ENCODE measurements at places on chromosomes 11 and 22.
A peak's percentile ranks its signal among the peaks of the same experiment; 100 is the strongest.

GRCh38 chr11:29231991-29232390 is 784.8 kb downstream of the KCNA4 start:
- no peak for DNase-seq

- DNase-seq: no peak
Measured at GRCh38 chr11:45279645-45280044, 6.5 kb downstream of the SYT13 start.

- no peak for DNase-seq
Measured at GRCh38 chr11:37203006-37203405, 605.0 kb upstream of the RAG2 start.

GRCh38 chr11:132894606-132895005 is 637.7 kb downstream of the OPCML start:
- no peak for DNase-seq

DNA sequence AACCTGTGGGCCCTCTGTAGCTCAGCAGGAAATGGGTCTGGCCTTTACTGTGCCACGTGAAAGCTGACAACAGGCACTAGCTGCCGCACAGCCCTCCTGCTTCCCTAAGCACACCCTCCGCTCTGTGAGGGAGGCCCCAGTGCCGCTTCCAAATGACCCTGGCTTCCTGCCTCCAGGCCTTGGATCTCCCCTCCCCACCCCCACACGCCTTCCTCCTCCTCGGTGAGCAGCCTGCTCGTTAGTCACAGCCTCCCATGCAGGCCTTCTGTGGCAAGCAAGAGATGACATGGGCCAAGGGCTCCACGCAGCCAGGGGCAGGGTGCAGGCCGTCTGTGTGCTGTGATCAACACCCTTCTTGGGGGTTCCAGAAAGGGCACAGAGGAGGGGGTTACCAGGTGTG is 15.3 kb upstream of the RASL10A start:
- no peak for DNase-seq

- DNase-seq: no peak
Measured at GRCh38 chr22:20391222-20391621, 2.7 kb upstream of the ZNF74 start.

- DNase-seq: no peak
Measured at GRCh38 chr22:22098457-22099193, 116.0 kb upstream of the TOP3B start.

DNA sequence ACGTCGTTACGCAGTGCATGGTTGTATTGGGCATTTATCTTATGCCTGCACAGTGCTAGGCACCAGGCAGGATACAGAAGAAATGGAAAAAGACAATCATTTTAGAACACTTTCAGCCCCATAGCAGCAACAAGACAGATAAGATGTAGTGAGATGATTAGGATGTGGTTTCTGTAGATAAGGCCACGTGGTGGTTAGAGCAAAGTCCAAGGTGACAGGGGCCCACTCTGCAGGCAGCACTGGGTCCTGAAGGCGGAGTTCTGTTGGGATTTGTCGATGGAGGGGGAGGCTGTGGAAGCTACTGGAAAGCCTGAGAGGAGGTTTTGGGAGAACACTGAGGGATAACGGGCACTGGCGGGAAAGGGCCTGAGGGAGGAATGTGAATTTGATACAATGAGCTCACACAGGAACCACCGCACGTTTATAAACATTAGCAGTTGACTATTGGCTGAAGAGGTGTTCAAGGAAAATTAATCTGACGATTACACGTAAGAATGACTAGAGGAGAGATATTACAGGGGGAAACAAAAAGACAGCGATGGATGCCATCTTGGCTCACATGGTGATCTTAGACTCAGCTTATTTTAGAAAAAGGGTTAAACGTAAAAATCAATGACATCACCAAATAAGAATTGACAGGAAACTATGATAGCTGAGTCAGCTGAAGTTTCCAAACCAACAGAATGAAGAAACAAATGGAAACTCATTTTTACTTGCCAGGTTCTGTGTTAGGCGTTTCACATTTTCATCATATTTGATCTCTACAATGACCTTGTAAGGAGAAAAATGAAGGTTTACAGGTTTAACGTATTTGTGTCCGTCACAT is 551.0 kb downstream of the OPCML start:
- no peak for DNase-seq

GRCh38 chr11:117315285-117316196 is 515 bp downstream of the BACE1 start:
- no peak for DNase-seq

- no peak for DNase-seq
Measured at GRCh38 chr11:79390477-79390876, 50.4 kb downstream of the TENM4 start.

DNA sequence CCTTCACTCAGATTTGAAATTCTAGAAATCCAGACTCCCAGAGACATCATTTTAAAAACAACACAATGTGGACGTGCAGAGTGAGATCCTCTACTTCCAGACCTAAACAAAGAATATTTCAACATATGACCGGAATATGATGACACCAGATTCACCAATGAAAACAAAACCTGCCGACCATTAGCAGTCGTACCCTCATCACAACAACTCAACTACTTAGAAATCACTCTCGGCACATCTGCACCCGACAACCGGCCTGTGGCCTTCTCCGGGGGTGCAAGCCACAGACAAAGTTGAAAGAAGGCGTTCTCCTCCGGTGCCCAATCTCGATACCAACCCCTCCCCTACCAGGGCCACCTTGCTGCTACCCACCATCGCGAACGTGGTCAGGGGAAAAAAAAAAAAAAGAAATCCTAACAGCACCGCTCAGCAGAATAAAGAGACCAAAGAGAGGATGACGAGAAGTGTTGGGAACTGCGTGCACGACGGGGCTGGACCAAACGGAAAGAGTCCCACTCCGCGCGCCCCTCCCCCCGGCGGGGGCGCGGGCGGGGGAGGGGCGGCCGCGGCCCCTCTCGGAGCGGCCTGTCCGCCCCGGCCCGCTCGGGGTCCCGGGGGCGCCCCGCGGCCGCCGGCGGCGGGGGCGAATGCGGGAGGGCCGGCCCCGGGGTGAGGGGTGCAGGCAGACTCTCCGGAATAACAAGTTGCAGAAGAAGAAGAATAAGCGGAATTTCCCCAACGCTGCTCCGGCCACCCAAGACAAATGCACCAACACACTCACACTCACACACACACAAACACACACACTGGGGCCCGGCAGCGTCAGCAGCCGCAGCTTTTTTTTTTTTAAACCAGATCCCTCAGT is 1.7 kb downstream of the PHF21A start:
- DNase-seq: peak; percentile 18

- DNase-seq: no peak
Measured at GRCh38 chr22:20965104-20965887, 1.8 kb upstream of the AIFM3 start.

GRCh38 chr22:36901411-36902142 is 11.9 kb upstream of the CSF2RB start:
- DNase-seq: no peak

- no peak for DNase-seq
Measured at GRCh38 chr11:113151521-113151920, 162.9 kb upstream of the TTC12 start.

DNA sequence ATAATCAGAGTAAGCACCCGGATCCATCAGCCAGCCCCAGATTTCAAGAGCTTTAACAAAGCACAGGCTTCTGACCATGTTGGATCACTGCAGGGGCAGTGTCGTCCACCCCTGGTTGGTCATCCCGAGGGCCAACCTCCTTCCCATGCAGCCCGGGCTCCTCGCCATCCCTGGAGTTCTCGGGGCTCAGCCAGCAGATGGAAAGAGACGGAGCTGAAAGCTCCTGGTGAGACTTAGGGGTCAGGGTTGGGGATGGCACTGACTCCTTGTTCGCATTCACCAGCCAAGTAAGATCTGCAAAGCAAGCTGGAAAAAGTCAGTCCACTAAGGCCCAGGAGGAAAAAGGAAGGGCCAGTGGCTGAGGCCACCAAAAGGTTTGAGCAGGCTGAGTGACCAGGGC is 888.9 kb downstream of the BRD1 start:
- DNase-seq: no peak

DNA sequence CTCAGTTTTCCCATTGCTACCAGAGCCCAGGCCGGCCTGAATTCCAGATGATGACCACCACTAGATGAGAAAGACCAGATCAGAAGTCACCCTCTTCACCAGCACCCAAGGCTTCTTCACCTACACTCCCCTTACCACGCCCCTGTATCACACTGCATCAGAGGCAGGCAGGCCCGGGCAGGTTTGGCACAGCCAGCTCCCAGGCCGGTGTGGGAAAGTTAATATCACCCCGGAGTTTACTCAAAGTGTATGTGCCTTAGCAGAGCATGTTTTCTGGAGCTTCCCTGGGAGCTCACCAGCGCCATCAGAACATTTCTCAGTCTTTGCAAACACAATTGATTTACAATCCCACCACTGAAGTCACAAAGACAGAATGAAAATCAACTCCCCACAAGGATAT is 47.5 kb upstream of the POU2AF1 start:
- no peak for DNase-seq

GRCh38 chr22:44197271-44197670 is 16.5 kb downstream of the PARVG start:
- no peak for DNase-seq

DNA sequence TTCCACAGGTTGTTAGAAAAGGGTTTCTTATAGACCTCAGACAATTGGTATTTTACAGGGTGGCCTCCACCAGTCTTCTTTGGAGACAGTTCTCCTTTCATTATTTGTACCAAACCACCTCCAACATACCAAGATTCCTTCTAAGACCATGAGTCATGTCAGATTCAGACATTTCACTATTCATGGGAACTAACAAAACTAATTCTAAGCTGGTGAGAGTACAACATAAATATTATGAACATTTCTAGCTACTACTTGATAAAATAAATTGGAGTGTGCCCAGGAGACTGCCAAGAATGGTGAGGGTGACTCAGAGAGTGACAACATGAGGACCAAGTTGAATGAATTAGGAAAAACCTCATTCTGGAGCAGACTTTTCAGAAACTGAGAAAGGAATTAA is 494.6 kb upstream of the LRRC4C start:
- DNase-seq: no peak

DNA sequence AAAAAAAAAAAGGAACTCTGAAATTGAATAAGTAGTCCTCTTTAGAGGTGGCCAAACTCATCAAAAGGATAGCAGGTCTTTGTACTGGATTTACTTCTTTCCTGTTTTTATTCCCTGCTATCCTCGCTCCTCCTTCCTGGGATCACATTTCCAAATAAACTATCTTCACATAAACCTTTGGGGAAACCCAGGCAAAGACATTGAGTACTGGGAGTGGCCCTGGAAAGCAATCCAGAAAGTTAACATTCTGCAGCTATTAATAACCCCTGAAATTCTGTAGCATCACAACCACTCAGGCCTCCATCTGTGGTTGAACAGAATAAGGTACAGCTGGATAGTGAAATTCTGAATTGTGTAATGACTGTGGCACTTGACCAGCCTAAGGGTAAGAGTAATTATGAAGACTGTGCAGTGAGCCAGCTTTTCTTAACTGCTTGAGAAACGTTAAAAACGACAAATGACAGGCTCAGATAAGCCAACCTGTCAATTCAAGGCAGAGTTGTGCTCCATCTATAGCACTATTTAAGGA is 58.8 kb downstream of the ISX start:
- no peak for DNase-seq

DNA sequence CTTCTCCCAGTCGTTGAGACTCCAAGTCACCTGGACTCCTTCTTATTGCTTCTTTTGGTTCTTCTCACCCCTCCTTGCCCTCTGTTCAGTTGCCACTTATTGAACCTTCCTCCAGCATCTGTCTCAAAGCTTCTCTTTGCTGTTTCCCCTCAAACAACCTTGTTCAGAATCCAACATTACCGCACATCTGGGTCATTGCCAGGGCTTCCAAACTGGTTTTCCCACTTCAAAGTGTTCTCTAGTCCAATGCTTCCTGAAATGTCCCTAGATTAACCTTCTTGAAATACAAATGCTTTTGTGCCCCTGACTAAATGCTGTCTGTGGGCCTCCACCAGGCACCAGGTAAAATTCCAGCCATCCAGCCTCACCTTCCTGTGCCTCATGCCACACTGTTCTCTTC is 100.8 kb upstream of the TTC12 start:
- DNase-seq: no peak

DNA sequence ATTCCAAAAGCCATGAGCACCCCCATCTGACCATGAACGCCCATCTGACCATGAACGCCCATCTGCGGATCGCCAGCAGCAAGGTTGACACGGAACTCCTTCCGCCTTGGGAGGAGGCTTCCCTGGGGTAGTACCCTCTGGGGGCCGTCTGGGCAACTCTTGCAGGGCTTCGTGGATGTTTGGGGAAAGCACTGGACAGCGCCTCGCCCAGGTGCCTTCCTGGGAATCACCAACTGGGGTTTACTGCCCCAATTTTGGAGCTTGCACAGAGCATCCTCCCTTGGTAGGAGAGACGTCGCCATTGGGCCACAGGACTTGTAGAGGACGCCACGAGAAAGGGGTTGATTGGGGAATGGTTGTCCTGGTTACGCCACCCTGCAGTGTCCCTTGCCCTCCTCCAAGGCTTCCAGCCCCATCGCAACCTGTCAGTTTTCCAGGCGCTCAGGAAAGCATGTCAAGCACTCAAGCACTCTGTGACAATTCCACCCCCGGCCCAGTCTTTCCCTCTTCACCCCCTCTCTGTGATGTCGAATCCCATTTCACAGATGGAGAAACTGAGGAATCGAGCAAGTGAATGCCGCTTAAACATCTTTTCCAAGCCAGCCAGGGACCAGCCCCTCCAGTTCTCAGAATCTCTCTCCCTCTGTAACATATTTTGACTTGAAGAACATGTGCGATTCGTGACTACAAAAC is 914 bp upstream of the PRDM11 start:
- no peak for DNase-seq

DNA sequence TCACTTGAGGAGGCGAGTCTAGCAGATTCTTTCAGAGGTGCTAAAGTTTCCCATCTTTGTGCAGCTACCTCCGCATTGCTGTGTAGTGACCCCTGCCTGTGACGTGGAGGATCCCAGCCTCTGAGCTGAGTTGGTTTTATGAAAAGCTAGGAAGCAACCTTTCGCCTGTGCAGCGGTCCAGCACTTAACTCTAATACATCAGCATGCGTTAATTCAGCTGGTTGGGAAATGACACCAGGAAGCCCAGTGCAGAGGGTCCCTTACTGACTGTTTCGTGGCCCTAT is 8.9 kb upstream of the SAMM50 start:
- DNase-seq: no peak

DNA sequence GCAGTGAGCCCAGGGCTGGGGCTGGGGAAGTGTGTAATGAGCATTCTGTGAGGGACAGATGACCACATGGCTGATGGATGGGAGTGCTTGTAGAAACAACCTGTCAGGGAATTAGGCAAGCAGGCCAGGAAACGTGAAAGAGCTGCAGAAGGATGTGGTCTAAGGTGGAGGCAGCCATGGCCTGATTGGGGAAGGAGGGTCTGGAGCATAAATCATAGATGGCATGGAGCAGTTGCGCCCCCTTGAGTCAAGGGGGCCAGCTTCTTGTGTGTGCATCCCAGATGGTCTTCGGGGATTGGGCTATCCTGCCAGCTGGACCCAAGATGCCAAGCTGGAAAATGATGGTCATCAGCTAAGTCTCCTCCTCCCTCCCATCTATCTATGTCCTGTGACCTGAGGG is 119.4 kb upstream of the CLPB start:
- no peak for DNase-seq

GRCh38 chr11:123301013-123301591 is 106.1 kb upstream of the CLMP start:
- DNase-seq: no peak

- no peak for DNase-seq
Measured at GRCh38 chr11:17595526-17596309, 48.7 kb downstream of the OTOG start.

- DNase-seq: no peak
Measured at GRCh38 chr11:279966-280705, 1.9 kb downstream of the NLRP6 start.

- DNase-seq: peak; percentile 63
Measured at GRCh38 chr11:47269002-47269828, 718 bp upstream of the MADD start.

Data from stimulated activated CD4-positive, alpha-beta T cell treated with anti-CD3 and anti-CD28 coated beads, TNF-alpha, amount 100 ng/mL, for 1 hour (primary cell).